Muscle of leg (tissue), 16 donors: ENCODE measurements at places on chromosomes 7 and 10. TPM values are rescaled to one million over a fixed set of nuclear protein-coding genes. Genes with fewer than 3 reads are reported as not detected.

- no peak for DNase-seq
These were observed 45.9 kb upstream of the TOMM7 start for GRCh38 chr7:22868509-22868908.

- peak; percentile 68 for DNase-seq
These were observed 141.3 kb upstream of the TNRC18 start for GRCh38 chr7:5564894-5565293.

- DNase-seq, result no peak
These were observed 351.1 kb upstream of the ETV1 start for GRCh38 chr7:14340393-14341074.

DNA sequence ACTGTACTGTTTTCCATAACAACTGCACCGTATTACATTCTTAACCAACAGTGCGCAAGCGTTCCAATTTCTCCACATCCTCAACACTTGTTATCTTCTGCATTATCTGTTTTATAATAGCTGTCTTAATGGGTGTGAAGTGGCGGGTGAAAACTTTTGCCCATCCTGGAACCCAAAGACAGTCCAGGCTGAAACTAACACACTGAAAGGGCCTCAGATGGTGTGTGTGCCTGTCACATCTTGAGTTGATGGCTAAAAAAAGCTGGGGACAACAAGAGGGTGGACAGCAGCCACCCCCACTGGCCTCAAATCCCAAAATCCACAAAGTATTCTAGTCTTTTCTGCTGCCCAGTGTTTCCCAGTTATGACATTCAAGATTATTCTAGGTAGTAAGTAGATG is 19.4 kb downstream of the OPALIN start:
- no peak for DNase-seq

Gene KLF14
- 0.98 TPM for total RNA-seq

Gene HGF
- total RNA-seq, result 6.0 TPM

Gene EBLN1
- total RNA-seq, result 0.09 TPM

DNA sequence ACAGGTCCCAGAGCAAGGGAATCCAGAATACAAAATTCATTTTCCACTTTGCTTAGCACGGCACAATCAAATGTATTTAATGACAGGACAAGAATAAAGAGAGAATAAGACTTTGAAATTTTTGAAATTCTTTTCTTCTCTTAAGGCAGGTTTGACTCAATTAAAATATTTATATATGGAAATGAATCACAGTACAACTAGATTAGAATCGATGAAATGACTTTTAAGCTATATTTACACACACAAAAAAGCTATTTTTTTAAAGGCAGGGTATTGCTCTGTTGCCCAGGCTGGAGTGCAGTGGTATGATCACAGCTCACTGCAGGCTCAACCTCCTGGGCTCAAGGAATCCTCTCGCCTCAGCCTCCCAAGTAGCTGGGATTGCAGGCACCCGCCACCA is 265.4 kb upstream of the SLC26A5 start:
- no peak for DNase-seq

Gene SLC26A3
- not detected for total RNA-seq

Gene CARD11
- total RNA-seq, result 0.09 TPM

DNA sequence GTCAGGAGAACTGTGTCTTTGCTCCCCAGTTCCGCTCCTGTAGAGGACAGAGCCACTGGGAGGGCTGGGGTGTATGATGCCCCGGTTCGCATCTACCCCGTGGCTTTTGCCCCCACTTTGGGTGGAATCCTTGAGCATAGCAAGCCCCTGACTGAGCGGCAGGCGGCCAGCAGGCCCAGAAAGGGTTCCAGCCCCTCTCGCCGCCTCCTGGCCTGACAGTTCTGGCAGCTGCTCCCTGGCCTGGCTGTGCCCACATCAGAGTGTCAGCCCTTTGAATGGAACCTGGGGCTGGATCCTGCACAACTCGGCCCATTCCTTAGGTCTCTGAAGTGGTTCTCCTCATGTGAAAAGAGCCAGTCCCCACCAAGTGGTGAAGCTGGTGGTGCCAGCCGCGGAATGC is 106.7 kb downstream of the GRK5 start:
- no peak for DNase-seq

DNA sequence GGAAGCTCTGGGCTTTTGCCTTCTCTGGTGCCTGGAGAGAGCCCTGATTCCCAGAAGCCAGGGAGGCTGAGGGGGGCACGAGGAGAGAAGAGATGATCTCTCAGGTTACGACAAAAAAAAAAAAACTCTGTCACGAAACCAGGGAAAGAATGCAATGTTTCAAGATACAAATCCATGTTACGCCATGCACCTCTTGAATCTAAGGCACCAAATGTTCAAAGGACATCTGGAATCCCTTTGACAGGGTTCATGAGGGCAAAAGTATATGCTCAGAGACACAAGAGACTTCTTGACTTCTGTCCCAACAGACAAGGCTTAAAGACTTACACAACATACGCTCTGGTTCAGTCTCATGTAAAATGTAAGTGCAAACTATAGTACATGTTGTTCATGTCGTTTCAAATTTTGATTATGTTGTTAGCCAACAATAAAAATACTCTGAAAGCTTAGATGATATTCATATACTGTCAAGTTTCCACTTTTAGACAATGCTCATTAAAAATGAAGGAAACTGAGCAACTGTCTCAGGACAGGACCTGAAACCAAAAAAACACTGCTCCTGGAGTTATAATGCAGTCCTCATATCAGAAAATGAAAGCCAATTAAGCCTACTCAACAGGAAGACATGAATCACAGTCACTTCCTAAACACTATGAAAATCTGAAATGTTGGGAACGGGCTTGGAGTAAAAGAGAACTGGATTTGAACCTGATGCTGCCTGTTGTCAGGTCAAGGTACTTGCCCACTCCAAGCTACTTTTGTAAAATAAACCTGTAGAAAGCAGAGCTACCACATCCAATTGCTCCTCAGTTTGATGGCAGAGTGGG is 72.3 kb downstream of the CHCHD3 start:
- no peak for DNase-seq

Gene SPACDR
- 1.2 TPM for total RNA-seq

Gene CPA2
- 0.44 TPM for total RNA-seq

Gene CYP2W1
- 0.62 TPM for total RNA-seq

Gene GFRA1
- total RNA-seq, result 41.5 TPM

Gene PGAM2
- 412 TPM for total RNA-seq

Gene TLX1
- total RNA-seq, result not detected

DNA sequence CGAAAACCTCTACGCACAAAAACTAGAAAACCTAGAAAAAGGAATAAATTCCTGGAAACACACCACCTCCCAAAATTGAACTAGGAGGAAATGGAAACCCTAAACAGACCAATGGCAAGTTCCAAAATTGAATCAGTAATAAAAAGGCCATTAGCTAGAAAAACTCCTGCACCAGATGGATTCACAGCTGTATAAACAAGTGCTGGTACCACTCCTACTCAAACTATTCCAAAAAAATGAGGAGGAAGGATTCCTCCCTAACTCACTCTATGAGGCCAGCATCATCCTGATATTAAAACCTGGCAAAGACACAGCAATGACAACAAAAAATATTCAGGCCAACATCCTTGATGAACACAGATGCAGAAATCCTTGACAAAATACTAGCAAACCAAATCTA is 228.2 kb downstream of the CHRM2 start:
- DNase-seq, result peak; percentile 64

- no peak for DNase-seq
These were observed 109.8 kb downstream of the INPP5A start for GRCh38 chr10:132647424-132647823.

DNA sequence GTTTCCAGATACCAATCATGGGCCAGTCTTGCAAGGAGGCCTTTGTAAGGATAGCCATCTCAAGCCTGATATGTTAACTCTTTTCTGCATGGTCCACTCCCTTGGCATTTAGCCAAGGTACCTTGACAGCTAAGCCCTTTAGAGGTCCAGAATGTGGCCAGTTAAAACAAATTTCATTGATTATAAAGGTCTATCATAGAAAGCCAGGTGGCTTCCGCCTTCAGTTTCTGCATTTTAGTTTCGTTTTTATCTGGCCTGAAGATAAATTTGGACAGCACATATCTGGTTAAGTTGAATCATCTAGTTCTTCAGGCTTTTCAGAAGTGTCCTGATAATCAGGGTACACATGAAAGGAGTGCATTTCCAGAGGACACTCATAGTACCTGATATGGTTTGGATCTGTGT is 30.7 kb downstream of the ANKIB1 start:
- no peak for DNase-seq

GRCh38 chr7:133419041-133419440 is 166.2 kb downstream of the EXOC4 start:
- DNase-seq, result no peak

- DNase-seq, result peak; percentile 96
These were observed 66.7 kb downstream of the EMX2 start for GRCh38 chr10:117609095-117609795.

GRCh38 chr10:73907841-73908517 is 3.0 kb upstream of the PLAU start:
- DNase-seq, result peak; percentile 71

Gene ZNF25
- 15.6 TPM for total RNA-seq

Gene NRF1
- total RNA-seq, result 10.0 TPM

- DNase-seq, result no peak
These were observed 153.0 kb downstream of the DOCK4 start for GRCh38 chr7:112052993-112053736.

GRCh38 chr10:4383651-4384098 is 442.3 kb upstream of the AKR1E2 start:
- DNase-seq, result peak; percentile 48

Gene VENTX
- total RNA-seq, result 0.04 TPM

DNA sequence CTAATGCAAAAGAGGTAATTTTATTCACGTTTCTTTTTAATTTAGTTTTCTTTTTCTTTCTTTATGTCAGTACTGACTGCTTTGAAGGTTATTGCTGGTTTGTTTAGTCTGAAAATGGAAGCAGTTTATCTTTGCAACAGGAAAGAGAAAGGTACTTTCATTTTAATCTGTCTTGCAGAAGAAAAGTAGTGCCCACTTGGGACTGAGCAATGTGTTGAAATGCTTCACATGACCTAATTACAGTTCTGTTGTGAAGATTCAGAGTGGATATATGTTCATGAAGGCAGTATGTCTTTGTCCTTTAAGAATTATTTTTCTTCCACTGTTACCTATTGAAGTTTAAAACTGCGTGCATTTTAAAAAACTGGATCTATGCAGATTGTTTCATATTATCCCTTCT is 80.1 kb downstream of the ANKIB1 start:
- no peak for DNase-seq

DNA sequence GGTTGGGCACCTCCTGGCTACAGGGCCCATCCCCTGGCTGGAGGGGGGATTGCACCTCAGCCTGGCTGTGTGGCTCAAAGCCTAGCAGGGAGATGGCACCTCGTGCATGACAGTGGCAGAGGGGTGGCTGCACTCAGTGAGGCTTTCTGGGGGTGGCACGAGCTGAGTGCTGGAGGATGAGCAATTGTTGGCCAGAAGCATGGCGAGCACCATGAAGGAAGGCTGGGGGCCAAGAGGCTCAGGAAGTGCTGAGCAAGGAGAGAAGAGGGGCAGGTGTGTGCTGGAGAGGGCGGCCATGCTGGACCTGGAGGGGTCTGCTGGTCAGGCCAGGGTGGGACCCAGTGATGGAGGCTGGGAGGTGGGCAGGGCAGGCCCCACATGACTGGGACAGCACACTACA is 65.4 kb downstream of the TCERG1L start:
- no peak for DNase-seq

Gene IMMP2L
- 17.1 TPM for total RNA-seq

Gene SYT15
- total RNA-seq, result 1.1 TPM

- DNase-seq, result no peak
These were observed 490 bp downstream of the KIN start for GRCh38 chr10:7787150-7787856.

Gene KCND2
- 1.3 TPM for total RNA-seq
